Small intestine (tissue), 16 donors: ENCODE measurements at places on chromosomes 12 and 14.
A peak's percentile ranks its signal among the peaks of the same experiment; 100 is the strongest.

- no peak overlapping the region for H3K4me3 ChIP-seq
- H3K4me1 ChIP-seq: no peaks in the 10 kb centered on the region
- H3K27ac ChIP-seq: no peak overlapping the region
- H3K36me3 ChIP-seq: no peaks in the 10 kb centered on the region
These were observed 310.0 kb downstream of the ADAMTS20 start for GRCh38 chr12:43241986-43242385.

DNA sequence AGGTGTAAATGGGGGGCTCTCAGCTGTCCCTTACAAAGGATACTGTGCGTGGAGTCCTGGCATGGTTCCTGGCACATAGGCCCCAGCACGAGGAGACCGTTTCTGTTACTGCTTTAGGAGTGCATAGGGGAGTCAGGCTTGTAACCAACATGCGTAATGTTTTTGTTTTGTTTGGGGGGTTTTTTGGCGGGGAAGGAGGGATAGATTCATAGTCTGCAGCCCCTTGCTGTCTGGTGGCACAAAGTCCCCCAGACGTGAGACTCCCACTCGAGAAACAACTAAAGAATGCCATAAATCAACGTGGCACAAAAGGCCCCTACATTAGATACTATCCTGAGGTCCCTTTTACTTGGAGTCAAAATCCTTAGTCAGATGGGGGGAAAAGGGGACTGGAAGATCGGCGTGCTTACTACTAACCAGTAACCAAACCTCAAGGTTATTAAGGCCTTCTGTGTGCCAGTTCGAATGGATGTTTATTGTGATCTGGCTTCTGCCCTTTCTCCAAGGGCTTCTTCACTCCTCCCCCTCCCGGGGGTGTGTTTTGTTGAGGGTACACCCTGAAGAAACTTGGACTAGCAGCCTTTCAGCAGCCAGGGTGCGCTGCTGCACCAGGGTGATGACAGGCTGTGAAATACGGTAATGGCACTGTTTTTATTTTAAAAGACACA is 874 bp downstream of the ISCU start:
- peaks cover 26% of the 10 kb centered on the region for H3K36me3 ChIP-seq
- no peaks in the 10 kb centered on the region for H3K27me3 ChIP-seq
- H3K4me3 ChIP-seq: peak overlapping the region; percentile 99
- peaks cover 11% of the 10 kb centered on the region for H3K4me1 ChIP-seq
- peak; percentile 91 for DNase-seq

GRCh38 chr14:81727218-81727617 is 193.6 kb upstream of the SEL1L start:
- peak; percentile 70 for DNase-seq
- no peaks in the 10 kb centered on the region for H3K4me1 ChIP-seq
- H3K27ac ChIP-seq: peak overlapping the region; percentile 13
- no peak overlapping the region for H3K4me3 ChIP-seq
- H3K36me3 ChIP-seq: no peaks in the 10 kb centered on the region

DNA sequence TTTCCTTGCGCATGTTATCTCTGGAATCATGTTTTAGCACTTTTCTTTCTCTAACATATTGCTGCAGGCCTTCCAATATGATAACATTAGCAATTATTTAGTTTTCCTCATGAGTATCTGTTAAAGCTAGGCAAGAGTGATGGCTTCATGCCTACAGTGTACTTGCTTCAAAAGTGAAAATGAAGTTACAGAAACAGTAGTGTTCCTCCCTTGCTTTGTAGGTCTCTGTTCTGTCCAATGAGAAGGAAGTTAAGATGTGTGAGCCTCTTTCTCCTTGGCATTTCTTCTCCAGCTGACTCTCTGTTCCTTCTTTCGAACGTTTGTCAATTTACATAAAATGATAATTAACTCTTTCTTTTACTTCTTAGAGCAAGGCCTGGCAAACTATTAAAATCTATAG is 22.2 kb downstream of the LRRIQ1 start:
- no peak overlapping the region for H3K4me3 ChIP-seq
- no peaks in the 10 kb centered on the region for H3K27me3 ChIP-seq
- H3K4me1 ChIP-seq: no peaks in the 10 kb centered on the region
- no peak overlapping the region for H3K27ac ChIP-seq
- no peaks in the 10 kb centered on the region for H3K36me3 ChIP-seq

- no peak overlapping the region for H3K4me3 ChIP-seq
- DNase-seq: peak; percentile 55
- H3K27me3 ChIP-seq: no peaks in the 10 kb centered on the region
- peaks cover 9% of the 10 kb centered on the region for H3K4me1 ChIP-seq
- H3K27ac ChIP-seq: peak overlapping the region; percentile 24
These were observed 72.7 kb downstream of the DYRK2 start for GRCh38 chr12:67721248-67721647.

- DNase-seq: no peak
- H3K27me3 ChIP-seq: no peaks in the 10 kb centered on the region
- H3K36me3 ChIP-seq: peaks cover 13% of the 10 kb centered on the region
- H3K4me3 ChIP-seq: no peak overlapping the region
- H3K27ac ChIP-seq: no peak overlapping the region
These were observed 10.1 kb upstream of the SPSB2 start for GRCh38 chr12:6883252-6883651.

DNA sequence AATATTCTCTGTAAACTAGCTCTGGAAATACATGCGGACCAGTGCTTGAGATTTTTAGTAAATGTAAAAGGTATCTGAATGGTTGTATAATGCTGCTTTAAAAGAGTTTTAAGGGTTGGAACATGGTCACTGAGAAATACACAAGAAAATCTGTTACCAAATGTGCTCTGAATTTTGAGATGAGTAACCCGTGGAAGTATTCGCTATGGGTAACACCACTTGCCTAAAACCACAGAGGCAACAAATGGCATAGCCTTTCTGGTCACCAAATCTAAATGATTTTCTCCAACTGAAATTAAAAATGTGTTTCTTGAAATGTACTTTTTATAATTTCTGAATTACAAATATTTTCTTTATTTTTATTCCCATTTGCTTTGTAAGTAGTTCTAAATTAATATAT is 745.7 kb downstream of the DIO2 start:
- H3K27me3 ChIP-seq: no peaks in the 10 kb centered on the region
- H3K4me1 ChIP-seq: no peaks in the 10 kb centered on the region
- no peak for DNase-seq
- H3K4me3 ChIP-seq: no peak overlapping the region
- H3K27ac ChIP-seq: no peak overlapping the region
- no peaks in the 10 kb centered on the region for H3K36me3 ChIP-seq
